ENCODE measurements at places on chromosomes 6 and 20. TPM values are rescaled to one million over a fixed set of nuclear protein-coding genes. Genes with fewer than 3 reads are reported as not detected.

DNA sequence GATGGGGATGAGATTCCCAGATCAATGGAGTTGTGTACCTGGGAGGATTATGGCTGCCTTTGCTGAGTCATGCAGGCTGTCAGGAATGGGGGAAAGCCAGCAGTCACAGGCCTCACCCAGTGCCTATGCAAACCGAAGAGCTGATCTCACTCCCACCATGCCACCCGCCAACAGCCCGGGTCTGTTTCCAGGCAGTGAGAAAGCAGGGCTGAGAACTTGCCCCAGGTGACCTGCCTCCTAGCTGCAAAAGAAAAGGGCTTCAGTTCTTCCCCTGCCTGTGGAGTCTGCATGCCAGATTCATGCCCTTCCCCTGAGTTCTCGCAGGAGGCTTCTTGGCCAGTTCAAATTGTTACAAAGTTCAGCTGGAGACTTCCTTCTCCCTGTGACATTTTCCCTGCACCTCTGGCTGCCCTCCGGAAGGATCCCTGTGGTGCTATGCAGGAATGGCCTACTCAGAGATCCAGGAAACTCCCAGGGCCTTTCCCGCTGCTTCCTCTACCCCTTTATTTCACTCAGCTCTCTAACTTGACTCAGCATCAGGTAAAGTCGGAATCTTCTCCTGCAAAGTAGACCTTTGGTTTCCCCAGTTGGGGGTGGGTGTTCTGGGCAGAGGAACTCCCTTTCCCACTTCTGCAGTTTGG, 71.5 kb upstream of the B3GAT2 start:
- no peak for DNase-seq

The KCNQ2 gene
- 10.0 TPM for total RNA-seq

DNA sequence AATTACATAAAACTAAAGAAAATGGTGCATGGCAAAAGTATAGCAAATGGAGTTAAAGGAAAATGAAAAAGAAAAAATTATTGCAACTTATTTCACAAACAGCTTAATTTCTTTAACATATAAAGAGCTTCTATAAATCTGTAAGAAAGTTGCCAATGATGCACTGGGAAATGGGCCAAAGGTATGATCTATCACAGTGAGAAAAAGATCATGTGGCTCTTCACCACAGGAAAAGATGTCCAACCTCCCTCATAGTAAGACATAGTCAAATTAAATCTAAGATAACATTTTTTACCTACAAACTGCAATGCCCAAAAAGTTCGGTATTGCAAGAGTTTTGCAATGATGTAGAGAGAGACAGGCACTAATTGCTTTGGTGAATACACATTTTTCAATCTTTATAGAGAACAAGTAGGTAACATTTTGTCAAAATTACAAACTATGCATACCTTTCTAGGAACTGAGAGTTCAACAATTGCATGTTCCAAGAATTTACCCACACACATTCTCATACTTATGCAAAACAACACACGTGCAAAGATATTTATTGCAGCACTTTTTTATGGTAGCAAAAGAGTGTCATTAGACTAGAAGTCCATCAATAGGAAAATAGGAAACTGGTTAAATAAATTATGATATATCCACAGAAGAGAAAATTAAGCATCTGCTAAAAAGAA, 372.6 kb downstream of the QKI start:
- DNase-seq = no peak

The PRSS35 gene
- total RNA-seq = 0.34 TPM

DNA sequence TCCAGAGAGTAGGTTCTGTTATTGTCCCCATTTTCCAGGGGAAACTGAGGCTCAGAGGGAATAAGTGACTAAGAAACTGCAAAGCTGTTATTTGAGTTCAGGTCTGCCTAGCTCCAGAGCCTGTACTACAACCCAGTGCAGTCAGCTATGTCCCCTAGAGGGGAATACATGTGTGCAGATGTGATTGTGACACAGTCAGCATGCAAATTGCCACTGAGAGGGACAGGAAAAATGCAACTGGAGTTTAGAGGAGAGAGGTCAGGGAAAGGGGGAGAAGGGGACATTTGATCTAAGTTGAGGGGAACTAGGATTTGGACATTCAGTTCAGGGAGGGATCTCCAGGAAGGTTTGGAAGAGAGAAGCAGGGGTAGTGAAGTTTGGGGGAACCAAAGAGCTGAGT, 38.6 kb upstream of the EPB41L1 start:
- DNase-seq = no peak

DNA sequence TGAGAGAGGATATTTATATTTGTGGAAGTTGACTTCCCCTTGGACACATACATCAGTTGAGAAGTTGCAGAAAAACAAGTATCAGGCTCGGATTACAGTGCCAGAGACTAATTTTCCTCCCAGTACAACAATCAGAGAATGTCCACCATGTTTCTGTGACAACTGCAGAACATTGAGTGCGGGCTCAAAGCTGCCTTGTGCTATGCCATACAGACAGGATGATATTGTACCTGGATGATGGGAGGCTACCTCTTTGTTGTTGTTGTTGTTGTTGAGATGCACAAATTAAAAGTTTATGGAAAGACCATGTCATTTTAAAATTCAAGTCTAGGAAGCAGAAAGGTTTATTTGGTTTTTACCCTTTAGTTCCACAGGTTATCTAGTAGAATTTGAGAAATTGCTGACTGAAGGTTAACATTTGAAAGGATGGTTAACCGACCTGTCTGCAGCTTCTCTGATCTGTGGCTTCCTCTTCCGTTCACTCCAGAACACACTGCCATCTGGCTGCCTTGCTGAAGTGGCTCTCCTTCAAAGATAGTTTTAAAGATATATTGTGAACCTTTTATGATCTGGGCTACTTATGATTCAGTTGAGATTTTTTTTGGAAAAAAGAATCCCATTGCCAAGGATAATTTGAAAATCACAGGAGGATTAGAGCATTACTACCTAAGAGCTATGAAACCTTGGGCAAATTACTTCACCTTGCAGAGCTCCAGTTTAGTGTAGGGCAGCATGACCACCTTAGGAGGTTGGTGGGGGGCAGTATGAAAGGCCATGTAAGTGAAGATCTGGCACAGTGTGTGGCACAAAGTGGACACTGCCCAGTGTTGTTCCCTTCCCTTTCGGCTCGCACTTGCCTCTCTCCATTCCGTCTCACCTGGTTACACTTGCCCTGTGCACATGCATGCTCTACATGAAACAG, 15.9 kb downstream of the TMEM200A start:
- no peak for DNase-seq

- DNase-seq = peak; percentile 27
These were observed 31.0 kb downstream of the GLO1 start for GRCh38 chr6:38671885-38672467.

DNA sequence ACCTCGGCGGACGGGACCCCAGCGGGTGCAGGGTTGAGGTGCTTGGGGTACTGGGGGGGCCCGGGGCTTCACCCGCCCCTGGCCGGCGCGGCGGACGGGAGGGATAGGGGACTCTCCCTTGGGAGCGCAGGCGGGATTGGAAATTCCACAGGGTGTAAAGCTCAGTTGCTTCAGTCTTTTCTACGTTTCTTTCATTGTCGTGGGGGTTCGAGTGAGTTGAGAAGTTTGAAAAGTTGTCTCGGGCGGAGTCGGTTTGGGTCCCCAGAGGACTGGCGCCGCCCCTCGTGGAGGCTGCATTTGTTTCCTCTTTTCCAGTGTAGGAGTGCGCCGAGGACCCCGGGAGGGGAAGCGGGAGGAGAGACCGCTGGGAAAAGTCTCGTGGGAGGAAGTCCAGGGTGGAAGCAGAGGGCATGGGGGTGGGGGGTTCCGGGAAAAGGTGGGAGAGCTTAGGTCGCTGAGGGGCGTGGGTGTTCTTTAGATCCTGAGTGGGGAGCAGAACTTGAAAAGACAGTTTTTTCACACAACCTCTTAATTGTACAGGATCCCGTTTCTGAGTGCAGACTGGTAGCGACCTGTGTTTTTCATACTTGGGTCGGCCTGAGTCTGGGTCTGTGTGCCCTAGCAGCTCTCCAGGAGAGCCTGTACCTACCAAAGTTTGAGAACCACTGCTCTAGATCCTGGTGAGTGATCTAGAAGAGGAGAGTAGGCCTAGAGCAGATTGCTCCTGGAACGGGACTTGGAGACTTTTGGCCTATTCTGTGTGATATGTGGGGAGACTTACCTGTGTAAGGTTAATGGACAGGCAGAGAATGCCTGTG, 495 bp downstream of the FAM83B start:
- DNase-seq = no peak

DNA sequence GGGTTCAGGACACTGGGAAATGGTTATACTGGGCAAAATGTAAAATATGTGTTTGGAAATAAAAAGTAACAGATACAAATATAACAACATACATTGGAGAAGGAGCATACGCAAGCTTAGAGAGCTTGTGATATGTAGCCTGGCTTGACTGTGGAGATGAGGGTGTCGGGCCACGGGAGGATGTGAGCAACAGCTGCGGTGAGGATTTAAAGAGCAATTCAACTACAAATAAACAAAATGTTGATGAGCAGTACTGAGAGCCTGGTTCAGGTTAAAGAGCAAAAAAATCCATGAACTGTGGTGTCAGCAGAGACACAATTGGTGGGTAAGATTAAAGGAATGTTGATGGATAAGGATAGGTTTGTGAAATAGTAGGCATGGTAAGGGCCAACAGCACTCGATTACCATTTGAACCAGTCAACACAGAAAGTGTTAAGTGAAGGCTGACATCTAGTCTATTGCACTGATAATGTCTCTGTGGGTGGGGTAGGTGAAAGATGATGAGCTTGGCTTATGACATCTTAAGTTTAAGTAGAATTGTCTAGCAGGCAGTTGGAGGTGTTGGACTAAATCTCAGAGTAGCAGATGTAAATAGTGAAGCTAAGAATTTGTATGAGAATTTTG, 723.2 kb downstream of the EPM2A start:
- DNase-seq = no peak

DNA sequence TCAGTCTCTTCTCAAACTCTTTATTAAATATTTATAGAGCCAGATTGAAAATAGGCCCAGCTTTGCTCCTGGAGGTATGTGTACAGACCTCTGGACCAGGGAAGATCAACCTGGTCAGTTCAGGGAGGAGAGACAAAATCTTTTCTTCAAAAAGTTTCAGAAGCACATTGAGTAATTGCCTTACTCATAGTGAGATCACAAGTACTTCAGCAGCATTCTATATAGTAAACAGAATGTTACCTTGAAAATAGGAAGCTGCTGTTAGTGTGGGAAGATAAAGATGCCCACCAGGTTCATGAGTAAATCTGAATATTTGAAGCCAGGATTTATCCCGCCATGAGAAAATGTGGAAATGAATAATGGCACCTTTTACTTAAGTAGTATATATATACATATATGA, 665.9 kb upstream of the CITED2 start:
- DNase-seq = no peak

DNA sequence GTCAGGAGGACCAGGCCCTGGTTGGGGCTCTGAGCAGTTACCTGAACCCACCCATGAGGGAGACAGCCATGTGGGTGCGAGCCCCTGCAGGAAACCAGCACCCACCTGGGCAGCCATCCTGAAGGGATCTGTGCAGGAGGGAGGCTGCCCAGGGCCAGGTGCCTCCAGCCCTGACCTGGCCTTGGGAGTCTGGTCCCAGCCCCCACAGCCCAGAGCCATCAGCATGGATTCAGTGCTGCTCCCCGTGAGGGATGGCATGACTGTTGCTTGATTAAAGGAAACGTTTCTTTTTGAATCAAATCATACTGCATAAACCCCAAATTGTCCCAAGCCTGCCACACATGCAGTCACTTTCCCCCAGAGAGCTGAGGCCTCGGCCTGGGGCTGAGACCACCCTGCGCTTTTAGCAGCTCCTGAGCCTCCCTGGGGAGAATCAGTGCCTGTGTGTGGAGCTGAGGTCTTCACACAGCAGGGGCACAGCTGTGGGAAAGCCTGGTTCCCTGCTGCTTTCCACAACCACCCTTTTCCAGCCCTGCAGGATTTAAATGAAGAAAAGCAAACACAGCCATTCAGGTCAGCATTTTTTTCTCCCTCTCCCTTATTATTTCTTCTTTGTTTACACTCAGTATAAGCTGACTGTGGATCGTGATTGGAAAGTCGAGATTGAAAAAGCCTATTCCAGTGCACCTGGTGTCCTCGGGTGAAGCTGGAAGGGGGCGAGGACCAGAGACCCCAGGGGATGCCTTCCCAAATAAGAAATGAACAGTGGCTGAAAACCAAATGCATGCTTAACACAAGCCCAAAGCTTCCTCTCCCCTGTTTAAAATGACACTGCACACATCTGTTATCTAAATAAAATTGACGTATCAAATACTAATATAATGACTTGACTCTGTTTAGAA, 283.9 kb downstream of the SMOC2 start:
- DNase-seq = no peak

The VWA7 gene
- total RNA-seq = 5.5 TPM

- peak; percentile 74 for DNase-seq
These were observed 643.8 kb downstream of the HDGFL1 start for GRCh38 chr6:23213193-23213592.

The PRKN gene
- total RNA-seq = 1.0 TPM

The MOG gene
- not detected for total RNA-seq

- no peak for DNase-seq
These were observed 17.2 kb downstream of the CHMP4B start for GRCh38 chr20:33828326-33828844.

The DPPA5 gene
- not detected for total RNA-seq

- DNase-seq = peak; percentile 23
These were observed 260.6 kb upstream of the BMP2 start for GRCh38 chr20:6506906-6507305.

GRCh38 chr6:3549314-3549940, 92.6 kb upstream of the SLC22A23 start:
- no peak for DNase-seq

The CST8 gene
- total RNA-seq = not detected

The TMEM170B gene
- total RNA-seq = 0.96 TPM

The POM121L2 gene
- not detected for total RNA-seq

DNA sequence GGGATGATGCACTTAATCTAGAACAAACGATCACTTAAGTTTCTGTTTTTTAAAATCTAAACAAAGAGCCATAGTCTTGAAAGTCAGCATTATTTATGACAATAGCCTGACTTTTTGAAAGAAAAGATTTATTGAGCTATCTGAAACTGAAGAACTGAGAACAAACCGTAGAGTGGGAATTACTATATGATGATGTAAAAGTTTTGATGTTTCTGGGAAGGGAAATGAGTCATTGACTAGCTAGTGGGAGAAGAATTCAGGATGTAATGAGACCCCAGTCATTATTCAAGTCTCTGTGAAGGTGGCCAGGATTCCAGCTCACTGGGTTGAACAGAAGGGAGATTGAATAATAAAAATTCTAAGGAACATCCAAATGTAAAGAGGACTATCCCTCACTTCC, 83.4 kb upstream of the FABP7 start:
- peak; percentile 9 for DNase-seq

- DNase-seq = no peak
These were observed 7.7 kb upstream of the TREM2 start for GRCh38 chr6:41170547-41171160.

The DLL1 gene
- 0.49 TPM for total RNA-seq

- no peak for DNase-seq
These were observed 38.9 kb downstream of the CD109 start for GRCh38 chr6:73734832-73735453.

The STK35 gene
- total RNA-seq = 11.7 TPM

Measured in Caki2 (cell line).